ENCODE measurements at places on chromosomes 13 and 19. TPM values are rescaled to one million over a fixed set of nuclear protein-coding genes. Genes with fewer than 3 reads are reported as not detected.

Gene IGFL1
- total RNA-seq, result not detected

Gene ANGPTL4
- total RNA-seq, result 8.4 TPM

Gene CEACAM1
- 812 TPM for total RNA-seq

GRCh38 chr13:35716729-35717128, 240.2 kb upstream of the MAB21L1 start:
- no peaks in the 10 kb centered on the region for H3K36me3 ChIP-seq
- H3K27ac ChIP-seq, result no peak overlapping the region
- H3K27me3 ChIP-seq, result peaks cover 5% of the 10 kb centered on the region
- no peak for DNase-seq
- no peaks in the 10 kb centered on the region for H3K4me1 ChIP-seq
- H3K4me3 ChIP-seq, result no peak overlapping the region

GRCh38 chr19:39847525-39847924, 1.3 kb upstream of the FBL start:
- H3K36me3 ChIP-seq, result no peaks in the 10 kb centered on the region
- H3K4me3 ChIP-seq, result no peak overlapping the region
- no peak for DNase-seq
- H3K4me1 ChIP-seq, result peaks cover 42% of the 10 kb centered on the region
- H3K27ac ChIP-seq, result no peak overlapping the region
- no peaks in the 10 kb centered on the region for H3K27me3 ChIP-seq

DNA sequence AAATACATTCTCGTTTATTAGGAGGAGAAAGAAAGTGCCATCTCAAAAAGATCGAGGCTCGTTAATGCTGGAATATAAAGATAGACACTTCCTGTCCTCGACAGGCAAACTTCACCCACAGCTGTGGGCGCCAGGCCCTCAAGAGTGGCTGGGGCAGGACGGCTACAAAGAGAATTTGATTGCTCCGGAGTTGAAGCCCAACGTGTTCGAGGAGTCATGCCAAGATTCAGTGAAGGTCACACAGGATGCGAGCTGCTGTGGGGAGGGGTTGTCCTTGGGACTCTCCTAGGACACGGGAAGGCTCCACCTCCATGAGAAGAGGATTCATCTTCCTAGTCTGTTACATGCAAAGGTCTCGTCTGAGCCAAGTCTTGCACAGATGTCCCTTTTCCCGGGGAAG, 16.3 kb upstream of the PTPRS start:
- no peak overlapping the region for H3K27ac ChIP-seq
- H3K36me3 ChIP-seq, result no peaks in the 10 kb centered on the region
- no peaks in the 10 kb centered on the region for H3K4me1 ChIP-seq

GRCh38 chr13:91360246-91360751, 12.8 kb downstream of the MIR17HG start:
- H3K4me1 ChIP-seq, result no peaks in the 10 kb centered on the region
- DNase-seq, result no peak
- H3K36me3 ChIP-seq, result peaks cover 1% of the 10 kb centered on the region
- H3K4me3 ChIP-seq, result no peak overlapping the region
- H3K27me3 ChIP-seq, result no peaks in the 10 kb centered on the region

- H3K36me3 ChIP-seq, result no peaks in the 10 kb centered on the region
- no peak overlapping the region for H3K4me3 ChIP-seq
- H3K27ac ChIP-seq, result no peak overlapping the region
- no peaks in the 10 kb centered on the region for H3K27me3 ChIP-seq
- H3K4me1 ChIP-seq, result no peaks in the 10 kb centered on the region
Observed at GRCh38 chr13:28411831-28412353, 83.0 kb downstream of the FLT1 start.
